ENCODE measurements at places on chromosomes 16 and 17.

GRCh38 chr16:30115238-30115637 lies 1.9 kb upstream of the GDPD3 start:
- no peak for DNase-seq

- peak; percentile 10 for DNase-seq
Observed at GRCh38 chr17:5706577-5707210, 122.4 kb upstream of the NLRP1 start.

DNA sequence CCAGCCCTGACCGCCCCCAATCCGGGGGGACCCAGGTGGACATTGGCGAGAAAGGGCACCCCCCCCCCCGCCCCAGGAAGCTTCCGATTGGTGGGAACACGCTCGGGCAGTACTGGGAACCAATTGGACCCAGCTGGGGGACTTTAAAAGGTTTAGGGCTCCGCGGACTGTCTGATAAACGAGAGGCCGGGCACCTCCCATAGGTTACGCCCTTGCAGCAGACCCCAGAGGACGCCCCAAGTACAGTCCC lies 245 bp downstream of the TMEM256 start:
- no peak for DNase-seq

- DNase-seq: no peak
Observed at GRCh38 chr16:66131895-66132294, 234.6 kb upstream of the CDH5 start.

GRCh38 chr16:35636480-35637230 lies 2177.2 kb downstream of the TP53TG3F start:
- DNase-seq: no peak

GRCh38 chr17:15492186-15492585 lies 24.8 kb upstream of the CDRT4 start:
- DNase-seq: no peak

DNA sequence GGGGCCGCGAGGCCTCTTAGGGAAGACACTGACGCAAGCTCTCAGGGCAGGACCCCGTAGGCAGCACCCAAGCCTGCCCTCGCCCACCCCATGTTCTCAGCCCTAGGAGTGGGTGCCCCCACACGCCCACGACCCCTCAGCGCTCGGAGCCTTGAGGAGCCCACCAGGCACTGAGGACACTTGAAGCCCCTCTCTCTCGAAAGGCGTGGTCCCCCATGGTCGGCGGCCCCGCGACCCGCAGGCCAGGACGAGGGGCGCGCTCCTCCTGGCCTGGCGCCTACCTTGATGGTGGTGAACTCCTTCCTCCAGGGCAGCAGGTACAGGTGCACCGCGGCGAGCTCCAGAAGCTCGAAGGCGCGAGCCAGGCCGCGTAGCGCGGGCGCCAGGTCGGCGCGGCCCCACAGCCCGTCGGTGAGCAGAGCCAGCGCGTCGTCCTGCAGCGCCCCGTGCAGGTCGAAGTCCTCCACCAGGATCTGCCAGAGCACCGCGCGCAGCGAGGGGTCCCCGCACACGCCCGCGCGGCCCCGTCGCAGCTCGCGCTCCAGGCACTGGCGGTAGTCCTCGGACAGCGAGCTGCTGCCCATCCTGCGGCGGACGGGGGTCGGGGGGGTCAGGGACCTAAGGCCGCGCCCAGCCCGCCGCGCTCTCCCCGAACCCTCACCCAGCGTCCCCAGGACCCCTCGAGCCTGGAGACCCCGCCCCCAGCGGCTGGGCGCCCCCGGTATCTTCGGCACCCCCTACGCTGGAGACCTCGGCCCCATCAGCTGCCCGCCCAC lies 668 bp downstream of the SPATA2L start:
- DNase-seq: no peak

DNA sequence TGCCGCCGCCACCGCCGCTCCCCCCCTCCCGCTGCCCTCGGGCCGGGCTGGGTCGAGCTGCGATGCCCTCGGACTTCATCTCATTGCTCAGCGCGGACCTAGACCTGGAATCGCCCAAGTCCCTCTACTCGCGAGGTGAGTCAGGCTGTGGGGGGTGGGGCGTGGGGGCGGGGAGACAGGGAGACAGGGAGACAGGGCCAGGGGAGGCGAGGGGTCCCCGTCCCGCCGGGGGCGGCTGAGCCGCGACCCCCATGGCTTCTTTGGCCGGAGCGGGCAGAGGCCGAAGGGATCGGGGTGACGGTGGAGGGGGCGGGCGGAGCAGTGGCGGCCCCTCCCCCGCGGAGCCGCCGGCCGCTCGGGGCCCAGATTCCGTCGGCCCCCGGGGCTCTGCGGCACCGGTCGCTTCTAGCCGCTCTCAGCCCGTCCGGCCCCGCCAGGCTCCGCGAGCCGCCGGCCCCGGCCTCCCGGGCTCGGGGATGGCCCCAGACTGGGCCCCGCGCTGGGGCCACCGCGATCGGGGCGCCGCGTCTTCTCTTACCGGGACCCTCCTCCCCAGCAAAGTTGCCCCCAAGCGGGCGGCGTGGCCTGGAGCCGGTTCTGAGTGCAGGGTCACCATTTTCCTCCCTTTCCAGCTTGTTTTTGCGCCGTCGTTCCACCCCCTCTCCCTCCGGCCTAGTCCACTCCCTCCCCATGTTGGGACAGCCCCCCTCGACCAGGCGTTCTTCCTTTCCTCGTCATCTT lies 644 bp downstream of the NFAT5 start:
- no peak for DNase-seq

DNA sequence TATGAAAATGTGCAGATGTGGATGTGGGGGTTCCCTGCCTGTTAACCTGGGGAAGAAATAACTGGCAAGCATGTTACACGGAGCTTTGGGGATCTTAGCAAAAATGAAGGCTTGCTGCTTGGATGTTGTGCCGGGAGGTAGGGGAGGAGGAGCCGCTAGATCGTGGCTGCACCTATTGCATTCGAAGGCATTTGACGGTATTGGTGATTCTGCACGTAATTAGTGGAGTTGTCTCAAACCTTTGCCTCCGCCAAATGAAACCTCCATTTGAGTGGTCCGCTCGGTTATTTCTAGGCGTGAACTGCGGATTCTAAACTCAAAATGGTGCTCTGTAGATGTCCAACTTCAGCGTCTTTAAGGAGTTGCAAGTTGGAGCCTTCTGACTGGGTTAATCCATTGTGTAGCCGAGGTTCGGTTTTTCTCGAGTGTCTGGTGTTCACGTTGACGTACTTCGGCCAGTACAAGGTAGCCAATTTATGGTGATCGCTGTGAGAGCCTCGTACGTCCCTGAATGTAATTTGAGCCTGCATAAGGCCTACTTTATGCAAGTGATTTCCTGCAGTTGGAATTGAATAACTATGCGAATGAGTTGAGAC lies 1.5 kb downstream of the TNRC6C start:
- no peak for DNase-seq

GRCh38 chr17:35519906-35520442 lies 17.5 kb downstream of the SLFN12L start:
- DNase-seq: no peak

DNA sequence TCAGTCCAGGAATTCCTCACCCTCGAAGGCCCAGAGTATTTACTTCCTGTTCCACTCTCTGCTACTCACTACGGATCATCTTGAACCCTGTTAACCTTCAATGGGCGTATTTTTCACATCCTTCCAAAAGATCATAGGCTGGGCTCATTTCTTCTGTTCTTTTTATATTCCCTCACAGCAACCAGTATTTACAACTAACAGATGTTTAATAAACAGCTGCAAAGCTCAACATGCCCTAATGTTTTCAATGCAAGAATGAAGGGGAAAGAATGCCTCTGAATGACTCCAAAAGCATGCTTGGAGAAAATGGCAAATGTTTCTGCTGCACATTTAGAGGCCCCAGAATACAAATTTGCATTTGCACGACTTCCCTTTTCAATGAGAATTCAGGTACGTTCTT lies 174.9 kb downstream of the ZFHX3 start:
- DNase-seq: no peak

DNA sequence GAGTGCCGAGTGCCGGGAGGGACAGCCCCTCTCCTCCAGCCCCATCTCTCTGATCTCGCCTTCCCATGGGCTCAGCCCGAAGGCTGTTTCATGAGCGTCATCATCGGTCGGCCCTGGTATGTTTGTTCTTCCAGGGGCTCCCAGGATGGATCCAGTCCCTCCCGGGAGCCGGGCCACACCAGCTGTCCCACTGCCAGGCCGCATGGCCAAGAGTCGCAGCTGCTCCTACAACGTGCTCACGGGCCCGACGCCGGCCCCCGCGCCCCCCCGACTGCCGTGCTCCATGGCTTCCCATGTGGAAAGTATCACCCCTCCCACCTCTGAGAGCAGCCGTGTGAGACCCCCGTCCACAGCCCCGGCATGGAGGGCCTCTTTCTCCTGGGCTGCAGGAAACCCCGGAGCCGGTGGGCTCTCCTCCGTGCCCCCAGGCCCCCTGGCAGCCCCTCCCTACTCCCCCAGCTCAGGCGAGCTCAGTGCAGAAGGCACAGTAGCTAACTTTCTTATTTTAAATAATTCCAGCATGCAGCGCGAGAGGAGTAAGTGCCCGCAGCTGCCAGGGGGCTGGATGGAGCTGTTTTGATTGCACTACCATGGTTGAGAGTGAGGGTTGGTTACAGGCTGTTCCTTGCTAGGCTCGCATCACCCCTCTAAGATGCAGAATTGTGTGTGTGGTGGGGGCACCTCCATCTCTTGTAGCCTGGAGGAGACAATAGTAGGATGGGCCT lies 26.6 kb upstream of the GSE1 start:
- DNase-seq: no peak

- DNase-seq: no peak
Observed at GRCh38 chr17:80817861-80818260, 173.8 kb upstream of the CHMP6 start.
